ENCODE measurements at places on chromosomes 2 and 18. TPM values are rescaled to one million over a fixed set of nuclear protein-coding genes. Genes with fewer than 3 reads are reported as not detected.

The OTOF gene
- total RNA-seq, result 0.49 TPM

The GAL3ST2 gene
- total RNA-seq, result 0.98 TPM

The AFG3L2 gene
- 38.3 TPM for total RNA-seq

The GPR75 gene
- total RNA-seq, result 5.4 TPM

The NYAP2 gene
- total RNA-seq, result 0.25 TPM

The TSPYL6 gene
- not detected for total RNA-seq

The COL4A3 gene
- total RNA-seq, result 1.5 TPM

The RAB17 gene
- total RNA-seq, result not detected

The ANO7 gene
- total RNA-seq, result 0.98 TPM

The GKN2 gene
- not detected for total RNA-seq

The CCBE1 gene
- 2.9 TPM for total RNA-seq

The GALM gene
- 16.9 TPM for total RNA-seq

The C2orf78 gene
- total RNA-seq, result not detected

The CCT7 gene
- total RNA-seq, result 188 TPM

The ATP8B1 gene
- total RNA-seq, result 41.5 TPM

The ITGA4 gene
- 4.9 TPM for total RNA-seq

The RAB6C gene
- total RNA-seq, result not detected

The CCDC102B gene
- total RNA-seq, result 6.4 TPM

The UGT1A10 gene
- total RNA-seq, result not detected

The SLC8A1 gene
- total RNA-seq, result 40.8 TPM

The WDSUB1 gene
- 2.2 TPM for total RNA-seq

The LTBP1 gene
- 48.4 TPM for total RNA-seq

The RIT2 gene
- total RNA-seq, result not detected

The NPC1 gene
- total RNA-seq, result 89.9 TPM

The DPYSL5 gene
- 0.74 TPM for total RNA-seq

The CD207 gene
- 2.5 TPM for total RNA-seq

The TM4SF20 gene
- total RNA-seq, result not detected

The PDE1A gene
- 14.5 TPM for total RNA-seq

The SLC11A1 gene
- 36.6 TPM for total RNA-seq

The FOXD4L1 gene
- total RNA-seq, result not detected

The OTOS gene
- total RNA-seq, result not detected

The CNRIP1 gene
- 43.2 TPM for total RNA-seq

The INHA gene
- 0.74 TPM for total RNA-seq

The RNASEH1 gene
- total RNA-seq, result 17.2 TPM

The GPR35 gene
- 3.9 TPM for total RNA-seq

The NETO1 gene
- not detected for total RNA-seq

The CNGA3 gene
- total RNA-seq, result not detected

The DES gene
- 883 TPM for total RNA-seq

The SIGLEC15 gene
- total RNA-seq, result not detected

The DAW1 gene
- not detected for total RNA-seq

The UXS1 gene
- 35.6 TPM for total RNA-seq

The SRD5A2 gene
- total RNA-seq, result 2.9 TPM

The SERPINB2 gene
- 25.5 TPM for total RNA-seq

The HOXD4 gene
- total RNA-seq, result 4.9 TPM

The SLC25A12 gene
- 26.0 TPM for total RNA-seq

The SOWAHC gene
- total RNA-seq, result 25.5 TPM

The ALPI gene
- not detected for total RNA-seq

The REG3A gene
- total RNA-seq, result not detected

The CIAO1 gene
- total RNA-seq, result 92.6 TPM

The DCDC2C gene
- not detected for total RNA-seq

Measured in vagina (tissue), 2 donors.